T-cell (primary cell): ENCODE measurements at places on chromosomes 5 and 9.

DNA sequence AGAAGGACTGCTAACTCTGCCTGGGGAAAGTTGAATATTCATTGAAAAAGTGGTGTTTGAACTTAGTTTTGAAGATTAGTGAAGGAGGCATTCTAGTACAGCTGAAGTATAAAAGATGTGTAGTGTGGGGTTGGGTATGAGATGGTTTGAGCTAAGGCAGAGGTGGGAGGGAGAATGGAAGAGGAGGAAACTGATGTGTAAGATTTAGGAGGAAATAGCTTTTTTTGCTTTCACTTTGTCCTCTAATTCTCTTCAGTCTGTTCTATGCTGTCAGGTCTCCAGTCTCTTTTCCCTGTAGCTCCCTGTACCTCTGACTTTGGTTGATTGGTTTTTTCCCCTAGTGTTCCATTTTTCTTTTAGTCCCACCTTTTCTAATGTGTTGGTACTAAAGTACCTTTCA is 9.0 kb downstream of the CREBRF start:
- DNase-seq = no peak

DNA sequence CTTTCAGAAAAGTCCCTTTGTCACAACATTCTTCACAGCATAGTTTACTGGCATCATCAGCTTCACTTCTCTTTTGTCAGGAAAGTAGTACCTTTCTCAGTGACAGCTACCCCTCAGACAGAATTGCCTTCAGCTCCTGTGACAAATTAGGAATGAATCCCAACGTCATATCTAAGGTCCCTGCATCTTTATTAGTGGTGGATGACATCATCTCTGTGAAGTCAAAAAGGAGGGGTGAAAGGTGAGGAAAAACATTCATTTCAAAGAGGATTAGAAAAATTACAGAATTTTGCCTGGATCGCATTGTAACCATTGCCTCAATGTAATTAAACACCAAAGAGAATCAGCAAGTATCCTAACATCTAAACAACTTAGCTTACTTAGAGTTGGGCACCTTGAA is 7.9 kb upstream of the INSL6 start:
- no peak for DNase-seq

DNA sequence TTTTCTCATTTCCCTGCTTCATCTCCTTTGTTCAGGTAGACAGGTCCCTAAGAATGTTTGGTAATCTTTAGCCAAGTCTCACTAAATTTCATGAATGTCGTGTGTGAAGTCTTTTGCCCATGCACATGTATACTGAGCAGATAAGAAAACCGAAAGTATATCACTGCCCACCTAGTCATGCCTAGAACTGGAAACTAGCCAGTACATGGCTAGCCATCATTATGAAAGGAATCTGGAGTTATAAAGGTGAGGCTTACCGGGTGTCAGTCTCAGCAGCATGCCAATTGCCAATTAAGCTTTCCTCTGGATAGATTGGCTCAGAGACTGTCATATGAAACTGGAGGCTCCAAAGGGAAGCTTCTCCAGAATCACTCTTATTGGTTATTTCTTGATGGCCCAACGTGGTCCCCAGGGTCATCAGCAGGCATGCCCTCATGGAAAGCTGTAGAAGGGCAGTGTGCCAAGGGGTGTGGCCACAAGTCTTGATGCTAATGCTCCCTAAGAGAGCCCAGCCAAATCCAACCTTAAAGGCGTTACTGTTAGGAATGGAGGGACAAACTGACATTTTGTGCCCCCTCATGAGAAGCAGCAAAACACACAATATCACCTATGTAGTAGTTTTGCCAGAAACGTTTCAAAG is 307.3 kb upstream of the PIK3R1 start:
- DNase-seq = no peak

GRCh38 chr5:42798284-42799240 is 13.1 kb downstream of the SELENOP start:
- no peak for DNase-seq

DNA sequence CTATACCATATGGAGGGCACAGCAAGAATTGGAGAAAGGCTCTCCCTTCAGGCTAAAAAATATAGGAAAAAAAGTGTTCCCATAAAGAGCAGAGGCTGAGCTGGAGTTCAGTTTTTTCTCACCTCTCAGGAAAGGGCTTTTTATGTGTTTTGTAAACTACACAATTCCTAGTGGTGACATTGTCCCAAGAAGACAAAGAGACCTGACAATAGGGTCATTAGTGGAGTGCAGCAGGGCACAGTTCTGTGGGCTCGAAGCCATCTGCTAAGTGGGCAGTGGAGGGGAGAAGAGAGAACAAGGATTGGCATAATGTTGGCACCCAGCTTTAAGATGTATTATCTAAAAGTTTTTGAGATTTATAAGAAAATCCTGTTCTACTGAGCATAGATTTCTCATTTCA is 162.5 kb downstream of the HCN1 start:
- no peak for DNase-seq

GRCh38 chr9:17272536-17272935 is 137.7 kb downstream of the CNTLN start:
- no peak for DNase-seq

GRCh38 chr5:1048861-1049838 is 40.5 kb downstream of the NKD2 start:
- no peak for DNase-seq
